ENCODE measurements at places on chromosomes 7 and 10. TPM values are rescaled to one million over a fixed set of nuclear protein-coding genes. Genes with fewer than 3 reads are reported as not detected.

- DNase-seq = no peak
- H3K27ac ChIP-seq = no peak overlapping the region
Observed at GRCh38 chr10:80540981-80541750, 3.5 kb downstream of the SH2D4B start.

DNA sequence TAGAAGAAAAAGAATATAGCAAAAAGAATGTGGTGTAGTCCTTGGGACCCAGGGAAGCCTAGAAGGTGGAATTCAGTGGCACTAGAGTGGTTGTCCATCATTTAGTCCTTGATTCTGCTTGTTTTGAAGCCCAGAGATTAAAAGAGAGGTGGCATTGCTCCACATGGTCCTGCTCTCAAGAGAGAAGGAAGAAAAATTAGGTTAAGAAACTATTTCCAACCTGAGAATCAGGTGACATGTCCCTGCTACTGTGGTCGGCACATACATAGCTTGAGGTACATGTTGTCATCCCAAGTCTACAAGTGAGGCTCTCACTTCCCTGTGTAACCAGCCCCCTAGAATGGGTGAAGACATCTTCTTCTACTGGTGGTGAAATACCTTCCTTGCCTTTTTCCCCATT lies at the start of gene OR9A2:
OR9A2 (minus strand) TSS at position 101 of the 400 bp plus-strand sequence; CDS start at position 101, 0 bp downstream.
- H3K4me1 ChIP-seq = no peaks in the 10 kb centered on the region
- H3K4me3 ChIP-seq = no peak within 1 kb of the TSS
- no peaks in the 10 kb centered on the region for H3K27me3 ChIP-seq
- no peak for DNase-seq
- H3K36me3 ChIP-seq = no peaks in the 10 kb centered on the region
- H3K27ac ChIP-seq = no peak within 1 kb of the TSS

DNA sequence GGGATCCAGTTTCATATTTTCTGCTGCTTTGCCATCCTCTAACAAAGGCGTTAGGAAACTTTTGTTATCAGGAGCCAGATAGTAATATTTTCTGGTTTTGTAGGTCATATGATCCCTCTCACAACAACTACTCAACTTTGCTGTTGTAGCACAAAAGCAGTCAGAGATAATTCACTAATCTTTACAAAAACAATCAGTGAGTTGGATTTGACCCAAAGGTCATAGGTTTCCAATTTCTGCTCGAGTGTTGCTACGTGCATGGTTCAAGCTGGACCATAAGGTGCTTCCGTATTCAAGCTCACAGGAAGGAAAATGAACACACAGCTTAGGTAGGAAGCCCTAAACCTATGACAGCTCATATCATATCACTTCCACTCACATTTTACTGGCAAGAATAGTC lies 92.4 kb upstream of the SFMBT2 start:
- no peaks in the 10 kb centered on the region for H3K4me1 ChIP-seq
- H3K27me3 ChIP-seq = no peaks in the 10 kb centered on the region
- DNase-seq = no peak

Gene CPA4
- total RNA-seq = 8.8 TPM

DNA sequence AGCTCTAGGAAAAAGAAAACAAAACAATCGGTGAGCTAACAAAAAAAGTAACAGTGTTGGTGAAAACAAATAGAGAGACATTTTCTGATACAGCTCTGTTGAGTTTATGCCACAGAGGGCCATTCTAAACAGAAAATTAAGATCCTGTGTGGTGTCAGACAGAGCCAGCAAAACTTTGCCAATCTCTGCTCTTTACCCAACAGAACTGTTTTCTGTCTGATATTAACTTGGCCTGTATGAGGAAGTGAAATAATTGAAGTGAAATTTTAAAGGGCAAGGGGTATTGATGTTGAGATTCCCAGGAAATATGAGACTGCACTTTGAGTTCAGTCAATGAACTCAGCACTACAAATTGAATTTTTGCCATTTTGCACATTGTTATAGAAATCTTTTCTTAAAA lies 101.0 kb downstream of the AOAH start:
- H3K4me3 ChIP-seq = no peak overlapping the region
- no peak overlapping the region for H3K27ac ChIP-seq
- no peak for DNase-seq
- H3K27me3 ChIP-seq = no peaks in the 10 kb centered on the region
- no peaks in the 10 kb centered on the region for H3K36me3 ChIP-seq

GRCh38 chr7:50560865-50561351 lies 4.3 kb downstream of the DDC start:
- no peaks in the 10 kb centered on the region for H3K27me3 ChIP-seq
- H3K36me3 ChIP-seq = no peaks in the 10 kb centered on the region
- H3K27ac ChIP-seq = no peak overlapping the region
- H3K4me3 ChIP-seq = no peak overlapping the region
